Stimulated activated CD8-positive, alpha-beta memory T cell treated with anti-CD3 and anti-CD28 coated beads, Interleukin-15, amount 100 ng/mL, for 4 hours (primary cell): ENCODE measurements at places on chromosomes 4 and X.

DNA sequence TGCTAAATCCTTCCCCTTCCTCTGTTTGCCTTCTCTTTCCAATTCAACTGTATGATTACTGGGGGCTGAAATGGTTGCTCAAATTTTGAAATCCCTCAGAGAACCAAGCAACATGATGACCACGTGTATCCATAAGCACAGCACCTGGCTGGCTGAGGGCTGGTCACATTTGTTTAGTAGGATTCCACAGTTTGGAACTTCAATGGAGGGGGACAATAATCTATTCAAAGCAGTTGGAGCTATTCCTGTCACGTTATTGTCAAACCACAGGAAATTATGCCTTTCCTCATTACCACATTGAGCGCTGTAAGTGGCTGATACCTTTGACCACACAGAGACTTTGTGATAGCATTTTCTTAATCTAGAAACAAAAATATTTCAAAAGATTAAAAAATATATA, 7.0 kb downstream of the TMSB4X start:
- no peak for DNase-seq

DNA sequence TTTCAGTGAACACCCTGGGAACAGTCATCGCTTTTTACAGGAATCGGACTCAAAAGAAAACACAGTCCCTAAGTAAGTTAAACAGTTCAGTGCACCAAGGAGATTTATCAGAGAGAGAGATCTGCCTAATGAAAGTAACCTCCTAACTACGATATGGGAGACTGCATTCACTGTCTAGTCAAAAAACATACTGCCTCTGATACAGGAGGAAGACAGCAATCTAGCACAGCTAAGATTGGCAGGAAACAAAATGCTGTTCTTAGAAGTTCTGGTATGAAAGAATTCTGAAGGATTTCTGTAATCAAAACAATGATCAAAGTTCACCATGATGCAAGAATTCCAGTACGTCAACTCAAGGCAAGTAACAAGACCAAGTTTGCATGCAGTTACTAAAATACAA, 92.8 kb downstream of the MAML3 start:
- DNase-seq = no peak

DNA sequence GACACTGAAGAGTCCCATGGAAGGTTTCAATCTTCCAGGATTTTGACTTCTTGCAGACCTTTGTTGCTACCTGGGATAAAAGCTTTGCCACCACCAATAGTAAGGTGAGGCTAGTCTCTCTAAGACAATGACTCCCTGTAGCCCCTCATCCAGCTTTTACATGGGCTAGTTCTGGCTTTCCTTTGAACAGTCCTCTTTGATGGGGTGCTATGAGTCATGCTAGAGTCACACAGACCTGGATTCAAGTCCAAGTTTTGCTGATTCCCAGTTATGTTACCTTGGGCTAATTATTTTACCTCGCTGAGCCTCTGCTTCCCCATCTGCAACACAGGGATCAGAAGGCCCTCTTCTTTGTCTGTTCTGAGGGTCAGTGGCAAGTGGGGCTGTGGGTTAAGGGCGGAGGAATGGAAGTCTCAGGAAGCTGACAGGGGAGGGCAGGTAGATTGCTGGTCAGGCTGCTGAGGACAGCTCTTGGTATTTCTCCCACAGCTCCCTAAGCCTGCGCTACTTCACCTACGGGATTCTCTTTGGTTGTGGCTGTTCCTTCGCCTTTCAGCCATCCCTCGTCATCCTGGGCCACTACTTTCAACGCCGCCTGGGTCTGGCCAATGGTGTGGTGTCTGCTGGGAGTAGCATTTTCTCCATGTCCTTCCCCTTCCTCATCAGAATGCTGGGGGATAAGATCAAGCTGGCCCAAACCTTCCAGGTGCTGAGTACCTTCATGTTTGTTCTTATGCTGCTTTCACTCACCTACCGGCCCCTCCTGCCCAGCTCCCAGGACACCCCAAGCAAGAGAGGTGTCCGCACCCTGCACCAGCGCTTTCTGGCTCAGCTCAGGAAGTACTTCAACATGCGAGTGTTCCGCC, 90.3 kb downstream of the RLIM start:
- no peak for DNase-seq

DNA sequence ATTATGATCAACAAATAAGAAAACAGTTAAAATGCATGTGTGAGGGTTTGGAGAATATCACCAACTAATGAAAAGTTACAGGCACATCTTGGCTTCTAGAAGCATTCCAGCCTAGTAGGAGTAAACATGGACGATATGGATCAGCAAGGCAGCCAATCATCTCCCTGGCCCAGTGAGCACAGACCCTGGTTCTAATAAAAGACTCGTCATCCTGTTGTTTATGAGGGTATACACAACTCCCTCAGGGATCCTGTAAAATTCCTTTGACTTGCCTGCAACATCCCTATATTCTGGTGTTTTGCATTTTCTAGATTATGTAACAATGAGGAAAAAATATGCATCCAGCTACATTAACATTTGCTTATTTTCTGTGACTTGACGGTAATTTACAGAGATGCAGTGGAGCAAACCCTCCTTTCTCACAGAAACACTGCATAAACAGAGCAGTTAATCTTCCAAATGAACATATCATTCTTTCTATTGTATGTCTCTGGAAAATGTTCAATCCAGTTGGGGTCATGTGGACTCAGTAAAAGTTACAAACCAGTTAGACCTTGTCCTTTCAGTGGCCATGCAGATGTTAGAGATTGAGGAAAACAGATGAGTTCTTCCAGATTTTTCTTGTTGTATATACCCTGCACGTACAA, 88.9 kb upstream of the NDP start:
- no peak for DNase-seq

GRCh38 chrX:123993904-123994635, 32.6 kb downstream of the STAG2 start:
- no peak for DNase-seq

- DNase-seq = no peak
These were observed 1.6 kb downstream of the RCHY1 start for GRCh38 chr4:75512386-75513211.

- DNase-seq = no peak
These were observed 117.4 kb upstream of the GRPR start for GRCh38 chrX:16005917-16006316.

- peak; percentile 45 for DNase-seq
These were observed at the start of gene HPGD for GRCh38 chr4:174522183-174523024. Gene HPGD, minus strand, starts transcription at chr4:174522488. Its CDS starts 37 bp downstream, at chr4:174522451.

DNA sequence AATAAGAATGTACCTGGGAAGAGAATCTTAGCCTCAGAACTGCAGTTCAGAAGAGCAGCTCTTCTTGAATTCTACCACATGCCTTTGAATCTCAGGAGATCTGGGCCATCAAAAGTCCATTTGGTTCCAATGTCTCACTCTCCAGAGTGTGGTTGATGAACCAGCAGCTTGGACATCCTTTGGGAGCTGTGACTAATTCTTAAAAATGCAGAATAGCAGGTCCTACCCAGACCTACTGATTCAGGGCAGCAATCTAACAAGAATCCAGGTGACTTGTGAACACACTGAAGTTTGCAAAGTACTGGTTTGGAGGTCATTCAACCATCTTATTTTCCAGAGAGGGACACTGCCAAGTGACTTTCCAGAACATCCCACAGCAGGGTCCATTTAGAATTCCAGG, 244.7 kb downstream of the PACRGL start:
- no peak for DNase-seq

DNA sequence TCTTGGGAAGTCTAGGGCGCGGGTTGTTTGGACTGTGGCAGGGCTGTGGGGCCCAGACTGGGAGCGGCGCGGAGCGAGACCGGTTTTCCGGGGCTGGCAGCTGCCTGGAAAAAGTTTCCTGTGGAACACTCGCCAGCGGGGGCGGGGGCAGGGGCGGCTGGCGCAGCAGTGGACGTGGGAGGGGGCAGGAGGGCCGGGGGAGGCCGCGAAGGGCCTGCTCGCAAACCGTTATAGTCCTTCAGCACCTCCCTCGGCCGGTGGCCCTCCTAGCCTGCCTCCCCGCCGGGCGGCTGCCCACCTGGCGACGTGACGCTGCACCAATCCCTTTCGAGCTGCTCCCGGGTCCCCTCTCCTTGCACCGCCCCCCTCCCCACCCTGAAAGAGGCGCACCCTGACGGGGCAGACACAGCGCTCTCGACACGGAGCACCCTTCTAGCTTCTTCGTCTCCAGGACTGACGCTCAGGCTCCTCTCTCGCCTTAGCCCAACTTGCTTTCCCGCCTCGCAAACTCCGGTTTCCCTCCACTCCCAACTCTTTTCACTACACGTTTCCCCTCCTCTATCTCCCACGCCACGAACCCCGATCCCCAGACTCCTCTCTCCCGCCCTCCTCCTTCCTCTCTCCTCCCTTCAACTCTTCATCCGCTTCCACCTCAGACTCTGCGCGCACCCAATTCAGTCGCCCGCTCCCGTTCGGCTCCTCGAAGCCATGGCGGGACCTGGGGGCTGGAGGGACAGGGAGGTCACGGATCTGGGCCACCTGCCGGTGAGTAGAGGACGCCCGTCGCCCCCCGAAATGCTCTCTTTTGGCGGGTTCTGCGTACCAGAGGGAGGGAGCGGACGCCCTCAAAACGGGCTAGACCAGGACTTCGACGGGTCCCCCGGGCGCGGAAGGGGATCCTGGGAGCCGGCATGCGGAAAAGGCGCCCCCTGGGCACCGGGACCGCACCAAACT, at the start of gene NRK:
Gene NRK, plus strand, starts transcription at position 402 of the 954 bp plus-strand sequence. Its CDS starts 307 bp downstream, at position 709.
- DNase-seq = no peak
